ENCODE measurements at places on chromosomes 6 and 20.

DNA sequence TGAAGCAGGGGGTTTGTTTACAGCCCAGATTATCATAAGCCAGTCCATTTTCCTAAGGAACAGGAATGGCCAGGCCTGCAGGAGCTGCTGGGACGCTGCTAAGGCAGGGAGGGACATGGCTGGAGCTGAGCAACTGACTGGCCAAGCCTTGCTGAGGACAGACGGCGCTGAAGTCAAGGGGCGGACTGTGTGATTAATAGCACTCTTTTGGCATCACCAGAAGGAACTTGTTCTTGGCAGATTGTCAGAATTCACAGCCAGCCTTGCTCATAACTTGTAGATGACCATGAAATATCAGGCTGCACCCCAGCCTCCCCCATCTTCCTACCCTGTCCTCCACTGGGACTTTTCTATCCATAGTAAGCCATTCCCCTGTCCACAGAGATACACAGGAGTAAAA lies 218.8 kb upstream of the RNF24 start:
- DNase-seq, result no peak

- DNase-seq, result no peak
Measured at GRCh38 chr20:11231742-11232648, 558.2 kb upstream of the JAG1 start.

DNA sequence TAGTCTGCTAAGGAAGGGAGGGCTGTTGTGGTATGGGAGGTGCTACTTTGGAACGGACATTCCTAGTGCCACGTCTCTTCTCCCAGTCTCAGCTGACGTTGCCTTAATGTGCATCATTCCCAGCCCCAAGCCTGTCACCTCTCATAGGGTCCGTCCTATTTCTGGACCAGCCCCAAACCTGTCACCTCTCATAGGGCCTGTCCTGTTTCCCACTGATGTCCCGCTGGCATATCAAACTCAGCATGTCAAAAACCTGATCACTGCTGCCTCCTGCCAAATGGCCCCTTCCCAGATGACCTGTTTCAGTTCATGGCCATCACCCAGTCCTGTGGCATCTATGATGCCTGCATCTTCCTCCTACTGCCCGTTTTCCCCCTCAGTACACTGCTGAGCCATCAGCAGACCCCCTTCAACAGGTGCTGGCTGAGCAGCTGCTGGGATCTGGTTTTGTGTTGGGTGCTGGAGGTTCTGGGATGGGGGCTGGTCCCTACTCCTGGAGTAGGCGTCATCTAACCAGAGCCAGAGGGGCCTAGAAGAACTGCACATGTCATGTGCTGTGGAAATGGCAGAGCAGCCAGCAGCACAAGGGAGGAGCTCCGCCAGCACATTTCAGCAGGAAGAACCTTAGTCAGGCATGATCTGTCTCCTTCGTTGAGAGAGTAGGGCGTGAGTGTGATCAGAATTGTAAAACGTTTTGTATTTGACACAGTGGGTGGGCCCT lies 3.3 kb downstream of the ENTPD6 start:
- DNase-seq, result no peak

DNA sequence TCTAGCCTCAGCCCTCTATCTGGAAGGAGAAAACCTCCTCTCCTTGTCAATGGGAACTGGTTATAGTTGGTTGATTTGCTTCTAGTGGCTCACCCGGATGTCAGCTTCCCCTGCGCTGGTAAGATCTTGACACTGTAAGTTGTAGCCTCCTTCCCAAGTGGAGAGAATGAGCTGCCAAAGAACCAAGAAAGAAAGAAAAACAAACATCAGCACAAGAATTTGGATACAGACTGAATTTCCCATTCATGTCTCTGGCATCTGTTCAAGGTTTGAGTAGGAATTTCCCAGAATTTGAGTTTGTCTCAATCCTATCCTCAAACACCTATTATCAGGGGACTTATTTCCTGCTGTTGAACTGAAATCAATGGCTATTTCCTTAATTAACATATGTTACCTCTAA lies 44.1 kb downstream of the ELOVL2 start:
- DNase-seq, result no peak
